ENCODE measurements at places on chromosomes 3 and 15. TPM values are rescaled to one million over a fixed set of nuclear protein-coding genes. Genes with fewer than 3 reads are reported as not detected.

Gene PARP15
- total RNA-seq, result 7.3 TPM

- no peak for DNase-seq
These were observed 17.3 kb downstream of the PXK start for GRCh38 chr3:58349792-58350626.

DNA sequence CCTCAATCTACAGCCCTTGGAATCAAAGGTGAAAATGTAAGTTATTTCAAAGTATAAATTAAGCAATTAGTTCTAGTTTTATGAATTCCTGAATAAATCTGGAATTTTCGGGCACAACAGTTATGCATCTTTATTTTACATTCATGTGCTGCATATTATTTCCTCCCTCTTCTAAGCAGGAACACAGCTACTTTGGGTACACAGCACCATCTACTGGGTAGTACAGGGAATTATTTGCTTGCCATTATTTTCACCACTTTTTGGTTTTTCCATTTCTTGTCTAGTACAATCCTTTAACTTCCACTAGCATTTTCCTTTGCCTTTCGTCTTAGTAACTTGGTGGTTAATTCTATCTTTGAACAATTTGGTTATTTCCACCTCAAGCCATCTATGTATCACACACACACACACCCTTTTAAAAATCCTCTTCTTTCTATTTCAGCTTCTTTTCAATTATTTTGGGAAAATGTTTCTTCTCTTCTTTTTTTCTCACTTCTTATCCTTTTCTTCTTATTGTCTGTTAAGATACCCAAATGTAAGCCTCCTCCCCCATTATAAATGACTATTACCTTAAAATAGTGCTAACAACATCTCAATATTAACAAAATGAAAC, 451.0 kb downstream of the MFSD1 start:
- no peak for DNase-seq

- no peak for DNase-seq
These were observed 18.1 kb upstream of the BOC start for GRCh38 chr3:113193288-113193687.

DNA sequence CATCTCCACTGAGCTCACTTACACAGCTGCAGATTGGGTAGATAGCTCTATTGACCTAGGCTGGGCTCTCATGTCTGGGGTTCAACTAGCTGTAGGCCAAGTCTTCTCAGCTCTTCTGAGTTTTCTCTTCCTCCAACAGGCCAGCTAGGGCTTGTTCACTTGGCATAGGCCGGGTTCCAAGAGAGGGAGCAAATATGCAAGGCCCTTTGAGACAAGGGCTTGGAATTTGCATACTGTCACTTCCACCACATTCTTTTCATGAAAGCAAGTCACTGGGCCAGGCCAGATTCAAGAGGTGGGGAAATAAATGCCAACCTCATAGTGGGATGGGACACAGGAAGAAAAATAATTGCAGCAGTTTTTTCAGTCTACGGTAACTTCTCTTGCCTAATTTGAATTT, 25.2 kb downstream of the PIGB start:
- DNase-seq, result no peak

- no peak for DNase-seq
These were observed 7.9 kb upstream of the BCL2A1 start for GRCh38 chr15:79978655-79979514.

GRCh38 chr15:71111950-71112349, 3.3 kb upstream of the THSD4 start:
- no peak for DNase-seq

Gene IGF2BP2
- total RNA-seq, result 17.5 TPM

DNA sequence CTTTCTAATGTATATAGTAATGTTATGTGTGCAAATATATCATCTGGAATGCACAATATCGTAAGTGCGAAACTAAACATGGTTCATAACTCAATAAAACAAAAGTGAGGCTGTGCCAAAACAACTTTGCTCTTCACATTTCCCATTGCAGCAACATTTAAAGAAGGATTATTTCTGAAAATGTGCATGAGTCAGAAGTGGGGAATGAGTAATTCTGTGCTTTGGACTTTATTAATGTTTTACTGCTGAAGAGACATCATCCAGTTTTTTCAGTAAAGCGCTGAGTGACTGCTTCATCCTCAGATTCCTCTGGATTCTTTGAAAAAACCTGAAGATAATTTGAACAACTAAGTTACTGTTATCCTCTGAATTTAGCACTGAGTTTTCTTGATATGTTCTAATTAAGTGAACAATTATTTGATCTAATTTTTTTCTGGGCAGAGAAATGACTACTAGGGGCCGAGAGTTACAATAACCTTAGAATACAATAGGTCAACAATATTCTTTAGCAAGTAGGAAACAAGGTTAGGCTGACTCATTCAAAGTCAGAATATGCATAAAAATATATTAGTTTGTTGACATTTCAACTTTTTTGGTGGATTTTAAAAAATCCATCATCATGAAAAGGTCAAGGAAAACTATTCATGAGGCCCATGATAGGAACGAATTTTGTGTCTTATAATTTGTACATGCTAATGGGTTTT, 20.0 kb upstream of the PLCL2 start:
- no peak for DNase-seq

Gene GOLGA8Q
- total RNA-seq, result 5.7 TPM

DNA sequence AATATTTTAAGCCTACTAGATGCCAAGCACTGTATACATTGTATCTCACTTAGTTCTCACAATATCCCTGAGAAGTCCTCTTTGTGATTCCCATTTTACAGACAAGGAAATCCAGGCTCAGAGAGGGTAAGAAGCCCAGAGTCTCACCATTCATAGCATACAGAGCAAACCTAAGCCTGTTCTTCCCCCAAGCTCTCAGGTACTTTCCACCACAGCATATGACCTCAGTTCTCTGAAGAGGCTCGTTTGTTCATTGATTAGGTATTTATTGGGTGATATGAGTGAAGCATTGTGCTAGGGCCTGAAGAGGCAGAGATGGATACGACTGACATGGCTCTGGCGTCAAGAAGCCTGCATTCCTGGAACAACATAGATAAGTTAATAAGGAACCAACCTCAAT, 310.9 kb upstream of the UMPS start:
- no peak for DNase-seq

Gene SPTBN5
- total RNA-seq, result 5.5 TPM

- no peak for DNase-seq
These were observed 457.5 kb downstream of the NSUN3 start for GRCh38 chr3:94520364-94520763.

Gene BFSP2
- not detected for total RNA-seq

DNA sequence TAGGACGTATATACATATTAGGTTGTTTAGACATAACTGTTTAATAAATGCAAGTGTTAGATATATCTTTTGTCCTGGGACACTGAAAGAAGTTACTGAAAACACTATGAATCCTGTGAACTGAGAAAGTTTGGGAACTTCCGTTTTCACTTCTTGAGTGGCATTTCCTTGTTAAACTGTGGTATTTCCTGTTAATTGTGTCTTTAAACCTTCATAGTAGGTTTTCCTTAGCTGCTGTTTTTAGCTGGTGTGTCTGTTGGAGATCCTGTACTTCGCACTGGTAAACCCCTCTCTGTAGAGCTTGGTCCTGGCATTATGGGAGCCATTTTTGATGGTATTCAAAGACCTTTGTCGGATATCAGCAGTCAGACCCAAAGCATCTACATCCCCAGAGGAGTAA, 37.1 kb downstream of the ATP6V1A start:
- no peak for DNase-seq

Gene TRAT1
- 1.3 TPM for total RNA-seq

GRCh38 chr15:66872405-66872804, 170.4 kb downstream of the SMAD6 start:
- DNase-seq, result no peak

DNA sequence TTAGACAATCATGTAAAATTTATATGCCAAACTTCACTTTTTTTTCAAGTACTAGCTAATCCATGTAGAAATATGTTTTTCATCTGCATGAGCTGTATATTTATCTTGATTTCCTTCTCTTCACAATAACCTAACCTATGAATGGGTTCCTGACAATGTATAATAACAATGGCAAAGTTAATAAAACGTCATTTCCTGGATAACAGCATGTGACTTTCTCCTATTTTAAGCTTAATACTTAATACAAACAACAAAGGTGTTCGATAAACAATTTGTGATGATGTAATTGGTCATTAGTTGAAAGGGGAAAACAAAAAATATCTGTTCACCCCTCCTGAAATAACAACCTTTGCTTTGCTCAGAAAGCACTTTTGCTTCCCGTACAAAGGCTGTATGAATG, 20.4 kb downstream of the CD200 start:
- DNase-seq, result no peak

- no peak for DNase-seq
These were observed 52.6 kb upstream of the ULK4 start for GRCh38 chr3:42014458-42014920.

GRCh38 chr3:124951511-124952281, 17.1 kb upstream of the MUC13 start:
- DNase-seq, result no peak

DNA sequence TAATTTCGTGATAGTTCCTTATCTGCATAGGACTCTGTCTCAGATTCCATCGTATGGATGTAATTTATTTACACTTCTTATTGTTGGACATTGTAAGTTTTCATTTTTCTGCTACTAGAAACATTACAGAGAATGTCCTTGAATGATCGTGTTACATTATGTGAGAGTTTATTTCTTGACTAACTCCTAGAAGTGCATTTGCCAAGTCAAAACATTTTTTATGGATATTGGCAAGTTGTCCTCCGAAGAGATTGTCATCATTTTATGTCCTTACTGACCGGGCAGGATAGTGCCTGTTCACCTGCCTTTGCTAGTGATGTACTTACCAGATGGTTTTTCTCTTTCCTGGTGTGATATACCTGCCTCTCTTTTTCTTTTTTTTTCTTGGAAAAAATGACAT, 13.4 kb downstream of the ASB7 start:
- DNase-seq, result no peak

- no peak for DNase-seq
These were observed 172.6 kb upstream of the PPP2R3A start for GRCh38 chr3:135792858-135793475.

DNA sequence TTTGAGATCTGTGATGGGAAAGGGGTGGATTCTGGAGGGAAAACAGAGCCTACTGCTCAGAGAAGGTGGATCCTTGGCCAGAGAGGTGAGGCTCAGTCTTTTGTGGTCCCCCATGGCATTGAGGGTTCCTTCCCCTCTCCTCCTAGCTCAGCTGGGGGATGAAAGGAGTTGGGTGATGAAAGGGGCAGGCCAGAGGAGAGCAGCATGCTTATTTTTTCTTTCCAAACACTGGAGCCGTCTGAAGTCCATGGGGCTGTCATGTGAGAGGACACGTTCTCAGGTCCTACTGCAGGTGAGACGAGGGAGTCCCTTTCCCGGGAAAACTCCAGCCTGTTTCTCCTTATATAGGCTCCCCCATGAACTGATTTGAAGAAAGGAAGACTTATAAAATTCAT, 71.4 kb downstream of the SCN5A start:
- no peak for DNase-seq

Gene SCN5A
- total RNA-seq, result 0.45 TPM

Gene C3orf20
- total RNA-seq, result 0.16 TPM

Gene RAD54L2
- 28.6 TPM for total RNA-seq

Gene LXN
- 37.8 TPM for total RNA-seq

- DNase-seq, result no peak
These were observed 73.0 kb upstream of the POMGNT2 start for GRCh38 chr3:43178891-43179366.

DNA sequence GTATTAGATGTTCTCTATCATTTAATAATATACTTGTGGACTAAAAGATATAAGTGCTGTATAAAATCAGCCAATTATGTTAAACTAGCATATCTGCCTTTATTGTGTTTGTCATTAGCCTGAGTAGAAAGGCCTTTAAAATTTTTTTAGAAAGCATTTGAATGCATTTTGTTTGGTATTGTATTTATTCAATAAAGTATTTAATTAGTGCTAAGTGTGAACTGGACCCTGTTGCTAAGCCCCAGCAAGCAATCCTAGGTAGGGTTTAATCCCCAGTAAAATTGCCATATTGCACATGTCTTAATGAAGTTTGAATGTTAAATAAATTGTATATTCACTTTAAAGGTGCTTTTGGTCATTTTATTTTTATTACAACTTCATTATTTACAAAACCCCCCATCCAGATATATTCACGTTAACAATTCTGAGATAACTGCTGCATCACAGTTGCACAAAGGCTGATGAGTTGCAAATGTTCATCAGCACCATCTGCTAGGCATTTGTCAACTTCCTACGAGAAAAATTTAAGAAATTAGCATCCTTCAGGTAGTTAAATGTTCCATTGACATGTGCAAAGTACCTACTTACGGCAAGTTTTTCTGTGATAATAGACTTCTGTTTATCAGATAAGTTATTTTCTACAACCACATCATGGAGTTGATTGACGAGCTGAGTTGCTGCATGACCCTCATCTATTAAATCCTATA, 6.3 kb downstream of the EIF4A2 start:
- DNase-seq, result no peak

GRCh38 chr15:72272213-72272996, at the start of gene PARP6:
TSS of gene PARP6 (minus strand) at chr15:72272554. CDS start at chr15:72267477, 5,077 bp downstream.
- peak; percentile 100 for DNase-seq

DNA sequence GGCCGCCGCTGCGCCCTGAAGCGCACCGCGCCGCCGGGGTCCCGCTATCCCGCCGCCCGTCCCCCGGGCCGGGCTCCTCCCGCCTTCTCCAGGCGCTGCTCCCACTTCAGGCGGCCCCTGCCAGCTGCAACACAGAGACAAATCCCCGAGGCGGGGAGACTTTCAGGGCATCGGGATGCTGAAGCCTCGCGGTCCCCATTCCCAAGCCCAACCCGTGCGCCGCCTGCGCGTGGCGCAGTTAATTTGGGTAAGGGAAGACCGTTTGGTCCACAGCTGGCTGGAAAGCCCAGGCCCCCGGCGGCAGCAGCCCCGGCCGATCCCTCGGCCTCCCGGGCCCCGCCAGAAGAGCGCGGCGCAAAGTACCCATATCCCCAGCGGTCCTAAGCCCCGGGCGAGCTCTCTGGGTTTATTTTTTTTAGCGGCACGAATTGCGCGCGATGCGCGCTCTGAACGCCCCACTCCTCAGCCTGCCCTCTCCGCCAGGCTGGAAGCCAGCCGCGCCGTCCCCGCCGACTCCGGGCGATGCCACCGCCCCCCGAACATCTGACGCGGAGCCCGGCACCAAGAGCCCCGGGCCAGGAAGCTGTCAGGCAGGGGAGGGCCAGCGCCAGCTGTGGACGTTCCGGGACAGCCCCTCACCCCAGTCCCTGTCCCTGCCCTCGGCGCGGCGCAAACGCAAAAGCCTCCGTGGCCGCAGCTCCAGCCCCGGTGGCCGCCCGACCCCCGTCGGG, 517 bp downstream of the FBN1 start:
- peak; percentile 77 for DNase-seq

Gene CPEB1
- total RNA-seq, result 1.1 TPM

DNA sequence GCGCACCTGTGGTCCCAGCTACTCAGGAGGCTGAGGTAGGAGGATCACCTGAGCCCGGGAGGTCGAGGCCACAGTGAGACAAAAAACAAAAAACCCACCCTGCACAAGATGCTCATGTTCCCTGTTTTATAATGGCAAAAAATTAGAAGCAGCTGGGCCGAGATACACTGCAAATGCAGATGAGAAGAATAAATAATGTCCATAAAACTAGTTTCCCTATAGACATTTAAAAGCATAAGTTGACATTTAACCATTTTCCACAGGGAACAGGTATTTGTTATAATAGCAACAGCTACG, 537 bp upstream of the SCAP start:
- no peak for DNase-seq

Gene MINAR1
- total RNA-seq, result 1.4 TPM

Gene RBMS3
- total RNA-seq, result 157 TPM

- DNase-seq, result no peak
These were observed 4.1 kb downstream of the ZNF717 start for GRCh38 chr3:75781079-75781745.

GRCh38 chr3:35383719-35384555, 255.4 kb upstream of the ARPP21 start:
- no peak for DNase-seq

All from aorta (tissue), 5 donors.